ENCODE measurements at places on chromosomes 3 and 15.

DNA sequence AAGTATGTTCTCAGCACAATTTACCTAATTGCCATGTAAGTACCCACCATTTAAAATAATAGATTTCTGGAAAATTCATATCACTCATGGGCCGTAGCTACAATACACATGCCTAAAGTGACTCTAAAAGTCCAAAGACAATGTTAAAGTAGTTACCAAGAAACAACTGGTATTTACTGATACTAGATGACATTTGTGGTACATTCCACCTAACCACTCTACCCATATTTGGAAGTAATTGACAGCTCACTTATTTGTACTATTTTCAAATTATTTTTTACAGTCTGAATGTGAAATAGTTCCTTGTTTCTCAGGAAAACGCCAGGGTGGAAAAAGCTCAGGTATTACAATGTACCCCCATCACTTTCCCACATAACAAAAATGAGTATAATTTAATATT lies 573.0 kb downstream of the MECOM start:
- no peak for DNase-seq

GRCh38 chr3:132180337-132180791 lies 136.8 kb upstream of the ACP3 start:
- DNase-seq: peak; percentile 42

DNA sequence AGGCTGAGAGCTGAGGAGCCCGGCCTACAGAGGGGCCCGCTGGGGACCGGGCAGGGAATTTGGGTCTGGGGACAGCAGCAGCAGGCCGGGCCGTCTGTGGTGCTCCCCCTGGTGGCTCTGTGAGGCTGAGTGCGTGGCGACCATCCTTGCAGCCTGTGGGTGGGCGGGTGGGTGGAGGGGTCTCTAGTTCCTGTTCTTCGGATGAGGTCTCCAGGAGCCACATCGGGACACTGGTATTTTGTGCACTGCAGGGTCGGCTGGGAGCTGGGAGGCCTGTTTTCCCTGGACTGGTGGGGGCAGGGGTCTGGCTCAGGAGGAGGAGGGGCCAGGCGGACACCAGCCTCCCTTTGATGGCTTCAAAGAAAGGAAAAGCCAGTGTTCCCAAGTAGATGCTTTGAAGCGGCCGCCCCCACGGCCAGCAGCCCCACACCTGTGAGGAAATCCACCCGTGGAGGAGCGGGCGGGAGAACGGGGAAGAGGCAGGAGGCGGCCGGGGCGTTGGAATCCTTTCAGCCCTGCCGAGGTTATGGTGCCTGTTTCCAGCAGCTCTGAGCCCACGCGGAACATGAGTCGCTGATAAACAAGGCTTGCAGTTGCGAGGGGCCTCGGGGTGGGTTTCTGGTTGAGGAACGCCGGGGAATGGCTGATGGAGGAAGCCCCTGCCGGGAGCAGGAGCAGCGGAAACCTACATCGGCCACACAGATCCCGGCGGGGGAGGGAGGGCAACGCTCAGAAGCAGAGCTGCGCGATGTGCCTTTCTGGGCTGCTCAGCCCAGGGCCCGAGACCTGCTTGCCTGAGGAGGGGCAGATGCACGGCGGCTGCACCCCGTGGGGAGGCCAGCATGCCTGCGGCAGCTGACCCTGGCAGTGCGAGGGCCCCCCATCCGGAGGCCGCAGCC lies 154.3 kb downstream of the NSMCE3 start:
- DNase-seq: no peak

DNA sequence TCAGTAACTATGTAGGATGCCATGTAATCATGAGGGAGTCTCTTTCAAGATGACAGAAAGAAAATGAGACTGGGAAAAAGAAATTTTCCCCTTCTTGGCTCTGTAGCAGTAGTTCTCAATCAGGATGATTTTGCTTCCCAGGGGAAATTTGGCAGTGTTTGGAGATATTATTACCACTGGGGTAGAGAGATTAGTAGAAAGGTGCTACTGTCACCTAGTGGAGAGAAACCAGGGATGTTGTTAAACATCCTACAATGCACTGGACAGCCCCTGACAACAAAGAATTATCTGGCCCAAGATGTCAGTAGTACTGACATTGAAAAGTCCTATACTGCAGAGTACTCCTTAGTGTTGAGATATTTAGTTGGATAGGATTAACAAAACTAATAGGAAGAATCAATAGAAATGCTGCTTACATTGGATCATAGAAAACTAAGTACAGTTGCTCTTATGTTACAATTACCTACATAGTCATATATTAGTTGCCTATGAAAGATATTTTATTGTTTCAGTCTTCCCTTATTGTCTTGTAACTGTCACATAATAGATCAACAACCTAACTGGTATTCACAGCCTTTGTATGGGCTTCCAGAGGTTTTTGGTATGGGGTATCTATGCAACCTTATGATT lies 433.3 kb downstream of the RAP2B start:
- no peak for DNase-seq

GRCh38 chr15:51093839-51094605 lies 684 bp downstream of the TNFAIP8L3 start:
- DNase-seq: no peak

DNA sequence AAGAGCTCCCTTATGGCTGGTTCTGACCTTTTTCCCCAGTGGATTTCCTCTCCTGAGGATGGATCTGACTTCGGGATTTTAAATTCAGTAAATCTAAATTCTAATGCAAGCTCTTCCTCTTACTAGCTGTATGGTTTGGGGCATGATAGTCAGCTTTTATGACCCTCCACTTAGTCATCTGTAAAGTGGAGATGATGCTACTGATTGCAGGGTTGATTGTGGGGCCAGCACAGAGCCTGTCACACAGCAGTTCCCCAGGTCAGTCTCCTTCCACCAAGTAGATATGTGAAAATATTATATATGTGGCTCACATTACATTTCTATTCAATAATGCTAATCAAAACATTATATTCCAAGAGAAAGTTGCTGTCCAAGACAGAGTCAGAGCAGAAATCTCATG lies 141.3 kb upstream of the UBE2E1 start:
- no peak for DNase-seq
